NCI-H460 (cell line): ENCODE measurements at places on chromosomes 16 and 17. TPM values are rescaled to one million over a fixed set of nuclear protein-coding genes. Genes with fewer than 3 reads are reported as not detected.
A peak's percentile ranks its signal among the peaks of the same experiment; 100 is the strongest.

The NPIPA8 gene
- not detected in 2 replicates for total RNA-seq

The KRTAP9-1 gene
- total RNA-seq: not detected in 2 replicates

The KRT222 gene
- not detected in 2 replicates for total RNA-seq

The TPSD1 gene
- not detected in 2 replicates for total RNA-seq

The EVI2A gene
- not detected in 2 replicates for total RNA-seq

The SMPD3 gene
- total RNA-seq: 0.07 and 0.14 TPM in 2 replicates

The SIRT7 gene
- total RNA-seq: 18.1 and 19.7 TPM in 2 replicates

The MT1M gene
- not detected in 2 replicates for total RNA-seq

The DNAAF8 gene
- 0.15 and 0.26 TPM in 2 replicates for total RNA-seq

The STH gene
- total RNA-seq: not detected in 2 replicates

The ABCC3 gene
- 74.8 and 93.3 TPM in 2 replicates for total RNA-seq

The CLEC19A gene
- total RNA-seq: 0.30 TPM in 1 of 2 replicates, not detected in the other

The CCL1 gene
- total RNA-seq: not detected in 2 replicates

The CCDC200 gene
- not detected in 2 replicates for total RNA-seq

DNA sequence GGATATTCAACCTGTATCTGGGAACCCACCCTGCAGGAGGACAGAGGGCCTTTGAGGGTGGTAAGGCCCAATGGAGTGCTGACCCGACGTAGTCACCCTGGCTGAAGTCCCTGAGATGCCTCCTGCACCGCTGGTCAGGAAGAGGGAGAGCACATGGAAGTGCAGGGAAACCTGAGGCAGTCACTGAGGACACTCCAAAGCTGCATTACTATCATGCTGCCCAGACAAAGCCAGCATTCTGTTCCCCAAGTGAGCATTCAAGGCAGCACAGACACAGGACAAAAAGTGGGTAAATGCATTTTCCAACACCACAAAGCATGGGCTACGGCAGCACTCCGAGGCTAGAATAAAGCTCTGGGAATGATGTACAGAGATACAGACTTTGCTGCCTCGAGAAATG is 46.8 kb upstream of the BCAR1 start:
- DNase-seq: no peak

GRCh38 chr16:1451702-1452392 is 7.5 kb upstream of the CCDC154 start:
- no peak for DNase-seq

DNA sequence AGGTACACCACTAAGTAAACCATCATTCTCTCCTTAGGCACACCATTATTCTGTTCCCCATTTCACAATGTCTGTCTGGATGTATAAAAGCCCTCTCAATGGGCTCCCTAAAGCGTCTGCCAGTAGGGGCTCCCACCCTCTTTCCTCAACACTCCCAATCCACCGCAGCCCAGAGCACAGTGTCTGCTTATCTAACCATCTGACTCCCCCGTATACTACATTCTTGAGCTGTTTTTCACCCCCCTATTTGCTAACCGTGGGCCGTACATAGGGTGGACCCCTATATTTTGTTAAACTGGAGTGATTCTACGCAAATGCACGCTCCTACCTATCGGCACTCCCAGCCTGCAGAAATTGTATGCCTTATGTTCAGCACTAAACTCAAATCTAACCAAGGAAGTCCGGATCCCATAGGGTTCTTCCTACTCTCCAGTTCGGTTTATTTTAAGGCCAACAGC is 685 bp upstream of the PSMD3 start:
- no peak for DNase-seq

GRCh38 chr16:66039793-66040192 is 326.7 kb upstream of the CDH5 start:
- no peak for DNase-seq

GRCh38 chr17:57861790-57862693 is 12.2 kb upstream of the MRPS23 start:
- no peak for DNase-seq

DNA sequence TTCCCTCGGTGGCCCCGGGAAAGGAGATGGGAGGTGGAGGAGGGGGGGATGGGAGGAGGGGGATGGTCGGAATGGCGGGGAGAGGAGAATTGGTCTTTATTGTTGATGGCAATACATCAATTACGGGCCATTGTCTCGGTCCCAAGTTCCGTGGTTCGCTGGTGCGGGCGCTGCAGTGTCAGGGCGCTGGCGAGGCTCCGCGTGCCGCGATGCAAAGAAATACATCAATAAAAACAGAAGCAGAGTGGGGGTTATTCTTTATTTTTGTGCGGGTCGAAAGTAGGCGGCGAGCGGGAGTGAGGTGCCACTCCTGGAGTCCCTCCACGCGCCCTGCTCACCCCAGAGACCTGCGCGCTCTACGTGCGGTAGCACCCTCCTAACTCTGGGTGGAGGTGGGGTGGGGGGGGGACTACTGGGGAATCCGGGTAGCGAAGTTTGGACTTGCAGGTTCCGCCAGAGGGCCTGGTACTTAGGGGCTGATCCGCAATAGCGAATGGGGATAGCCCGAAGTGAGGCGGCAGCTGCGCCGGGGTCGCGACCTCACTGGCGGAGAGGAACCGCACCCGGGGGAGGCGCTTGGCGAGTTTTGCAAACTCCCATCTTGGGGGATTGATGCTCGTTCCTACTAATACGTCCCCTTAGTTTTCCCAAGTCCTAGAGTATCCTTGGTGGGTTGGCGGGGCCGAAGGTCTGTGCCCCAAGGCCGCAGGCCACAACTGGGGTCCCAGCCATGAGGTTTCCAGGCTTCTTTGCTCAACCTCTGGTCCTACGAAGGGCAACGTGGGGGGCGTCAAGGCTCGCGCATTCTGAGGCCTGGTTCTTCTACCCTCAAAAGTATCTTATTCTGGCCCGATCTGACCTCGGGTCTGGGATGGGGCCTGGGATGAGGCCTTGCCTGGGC is 3.5 kb upstream of the SALL1 start:
- no peak for DNase-seq

- no peak for DNase-seq
These were observed 94.2 kb upstream of the HSBP1 start for GRCh38 chr16:83713597-83713996.

- DNase-seq: peak; percentile 91
These were observed 58.4 kb downstream of the SRL start for GRCh38 chr16:4183237-4184037.

DNA sequence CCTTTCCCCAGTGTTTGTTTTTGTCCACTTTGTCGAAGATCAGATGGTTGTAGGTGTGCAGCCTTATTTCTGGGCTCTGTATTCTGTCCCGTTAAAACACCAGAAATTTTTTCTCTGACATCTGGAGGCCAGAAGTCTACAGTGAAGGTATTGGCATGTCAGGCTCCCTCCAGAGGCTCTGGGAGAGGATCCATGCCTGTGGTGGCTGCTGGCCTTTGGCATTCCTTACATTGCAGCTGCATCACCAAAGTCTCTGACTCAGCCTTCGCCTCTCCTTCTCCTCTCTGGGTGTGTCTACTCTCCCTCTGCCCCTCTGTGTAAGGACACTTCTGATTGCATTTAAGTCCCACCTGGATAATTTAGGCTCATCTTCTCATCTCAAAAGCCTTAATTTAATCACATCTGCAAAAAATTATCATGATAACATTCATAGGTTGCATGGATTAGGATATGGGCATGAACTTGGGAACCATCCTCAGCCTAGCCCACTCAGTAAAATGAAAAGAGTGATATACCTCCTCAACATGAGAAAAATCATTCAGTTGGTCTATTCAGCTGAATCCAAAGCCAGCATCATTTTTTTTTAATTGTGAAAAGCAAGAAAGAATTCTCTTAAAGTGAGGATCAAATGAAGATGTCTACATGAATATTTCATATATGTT is 78.0 kb downstream of the MAP2K6 start:
- peak; percentile 41 for DNase-seq

- DNase-seq: no peak
These were observed 167.9 kb downstream of the CCT6B start for GRCh38 chr17:34793231-34793908.

DNA sequence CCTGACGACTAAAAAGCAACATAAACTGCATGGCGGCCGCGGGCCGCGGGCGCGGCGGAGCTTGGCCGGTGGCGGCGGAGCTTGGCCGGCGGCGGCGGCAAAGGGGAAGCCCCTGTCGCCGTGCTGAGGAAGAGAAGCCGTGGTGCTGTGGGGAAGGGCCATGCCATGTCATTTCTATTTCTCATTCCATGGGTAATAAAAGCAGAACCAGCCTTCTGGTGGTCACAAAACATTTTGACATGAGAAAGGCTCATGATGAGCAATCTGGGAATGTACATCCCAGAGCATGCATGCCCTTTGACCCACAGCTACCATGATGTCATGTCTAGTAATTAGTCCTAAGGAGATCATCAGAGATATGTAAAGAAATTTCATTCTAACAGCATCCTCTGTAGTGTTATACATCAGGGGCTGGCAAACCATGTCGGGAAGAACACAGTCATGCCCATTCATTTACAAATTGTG is 23.9 kb upstream of the HEATR6 start:
- DNase-seq: no peak

DNA sequence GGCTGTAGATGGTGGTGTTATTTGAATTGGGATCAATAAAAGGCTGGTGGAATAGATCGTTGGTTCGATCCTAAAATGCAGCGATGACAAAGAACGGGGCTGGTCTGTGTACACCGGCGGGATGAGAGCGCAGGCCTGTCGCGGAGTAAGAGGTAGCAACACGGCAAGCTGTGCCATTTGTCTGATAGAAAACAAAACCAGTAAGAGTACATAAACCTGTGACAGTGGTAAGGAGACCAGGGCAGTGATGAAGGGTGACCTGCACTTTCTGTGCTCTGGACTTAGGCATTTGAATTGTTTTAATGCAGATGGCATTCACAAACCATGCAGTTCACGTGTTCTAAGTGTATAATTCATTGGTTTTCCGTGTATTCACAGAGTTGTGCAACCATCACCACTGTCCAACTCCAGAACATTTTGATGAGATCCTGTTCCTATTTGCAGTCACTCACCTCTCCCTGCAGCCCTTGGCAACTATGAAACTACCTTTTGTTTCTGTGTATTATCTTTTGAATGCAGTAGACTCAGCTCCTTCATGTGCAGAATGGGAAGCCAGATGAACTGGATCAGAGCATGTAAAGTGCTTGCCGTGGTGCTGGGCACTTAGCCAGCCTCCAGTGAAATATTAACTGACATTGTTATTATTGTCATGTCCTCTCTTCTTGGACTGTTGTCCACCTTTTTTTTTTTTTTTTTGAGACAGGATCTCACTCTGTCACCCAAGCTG is 286.1 kb downstream of the SNX29 start:
- no peak for DNase-seq

GRCh38 chr17:13321951-13322701 is 279.6 kb downstream of the HS3ST3A1 start:
- DNase-seq: no peak

DNA sequence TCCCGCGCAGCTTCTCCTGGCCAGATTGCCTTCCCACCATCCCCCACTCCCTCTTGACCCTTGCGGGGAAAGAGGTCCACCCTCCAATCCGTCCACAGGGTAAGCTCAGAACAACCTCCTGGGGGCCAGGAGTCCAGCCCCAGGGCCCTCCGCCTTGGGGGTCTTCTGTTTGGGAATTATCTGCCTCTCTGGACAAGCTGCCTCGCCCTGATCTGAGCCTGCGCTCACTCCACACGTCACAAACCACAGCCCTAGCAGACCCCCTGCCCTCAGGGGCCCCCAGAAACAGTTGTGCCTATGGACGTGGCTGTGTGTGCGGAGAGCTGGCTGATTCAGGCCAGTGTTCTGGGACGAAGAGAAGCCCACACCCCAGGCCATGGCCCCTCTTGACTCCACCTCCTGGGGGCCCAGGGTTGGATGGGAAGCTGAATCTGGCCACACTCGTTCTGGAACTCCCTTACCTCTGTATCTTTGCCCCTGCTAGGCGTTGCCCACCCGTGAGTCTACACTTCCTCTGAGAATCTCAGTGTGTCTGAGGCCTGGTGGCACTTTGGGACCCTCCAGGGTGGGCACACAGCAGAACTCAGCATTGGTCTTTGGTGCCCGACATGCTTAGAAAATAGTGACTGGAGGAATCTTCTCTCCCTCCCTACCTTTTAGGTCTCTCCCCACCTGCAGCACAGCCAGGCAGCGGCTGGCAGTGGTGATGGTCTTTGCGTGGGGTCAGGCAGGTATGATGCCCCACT is 119.9 kb upstream of the SMURF2 start:
- no peak for DNase-seq

DNA sequence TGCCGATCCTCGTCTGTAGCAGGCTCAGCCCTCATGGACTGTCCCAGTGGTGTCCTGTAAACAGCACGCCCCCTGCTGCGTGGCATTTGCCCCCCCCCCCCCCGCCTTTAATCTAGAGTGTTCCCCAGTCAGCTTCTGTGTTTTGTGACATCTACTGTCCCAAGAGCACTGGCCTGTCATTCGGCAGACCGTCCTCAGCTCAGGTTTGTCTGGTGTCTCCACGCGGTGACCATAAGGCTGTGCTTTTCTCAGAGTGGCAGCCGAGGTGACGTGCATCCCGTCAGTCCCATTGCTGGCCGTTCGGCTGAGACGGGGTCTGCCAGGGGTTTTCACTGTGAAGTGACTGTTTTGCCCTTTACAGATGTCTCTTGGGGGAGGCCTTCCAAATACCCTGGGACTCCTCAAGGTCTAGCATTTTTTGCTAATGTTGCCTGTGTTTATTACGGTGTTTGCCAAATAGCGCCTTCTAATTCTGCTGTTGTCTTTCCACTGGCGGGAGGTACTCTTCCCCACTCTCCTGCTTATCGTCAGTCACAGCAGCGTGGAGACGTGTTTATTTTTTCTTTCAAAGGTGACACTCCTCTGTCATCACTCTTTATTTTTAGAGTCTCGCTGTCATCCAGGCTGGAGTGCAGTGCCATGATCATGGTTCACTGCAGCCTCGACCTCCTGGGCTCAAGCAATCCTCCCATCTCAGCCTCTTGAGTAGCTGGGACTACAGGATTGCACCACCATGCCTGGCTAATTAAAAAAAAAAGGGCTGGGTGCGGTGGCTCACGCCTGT is 5.7 kb upstream of the MRPL12 start:
- DNase-seq: no peak

- DNase-seq: no peak
These were observed 236.1 kb upstream of the CDH5 start for GRCh38 chr16:66130296-66130905.

- no peak for DNase-seq
These were observed 11.7 kb downstream of the ABAT start for GRCh38 chr16:8686031-8686621.

DNA sequence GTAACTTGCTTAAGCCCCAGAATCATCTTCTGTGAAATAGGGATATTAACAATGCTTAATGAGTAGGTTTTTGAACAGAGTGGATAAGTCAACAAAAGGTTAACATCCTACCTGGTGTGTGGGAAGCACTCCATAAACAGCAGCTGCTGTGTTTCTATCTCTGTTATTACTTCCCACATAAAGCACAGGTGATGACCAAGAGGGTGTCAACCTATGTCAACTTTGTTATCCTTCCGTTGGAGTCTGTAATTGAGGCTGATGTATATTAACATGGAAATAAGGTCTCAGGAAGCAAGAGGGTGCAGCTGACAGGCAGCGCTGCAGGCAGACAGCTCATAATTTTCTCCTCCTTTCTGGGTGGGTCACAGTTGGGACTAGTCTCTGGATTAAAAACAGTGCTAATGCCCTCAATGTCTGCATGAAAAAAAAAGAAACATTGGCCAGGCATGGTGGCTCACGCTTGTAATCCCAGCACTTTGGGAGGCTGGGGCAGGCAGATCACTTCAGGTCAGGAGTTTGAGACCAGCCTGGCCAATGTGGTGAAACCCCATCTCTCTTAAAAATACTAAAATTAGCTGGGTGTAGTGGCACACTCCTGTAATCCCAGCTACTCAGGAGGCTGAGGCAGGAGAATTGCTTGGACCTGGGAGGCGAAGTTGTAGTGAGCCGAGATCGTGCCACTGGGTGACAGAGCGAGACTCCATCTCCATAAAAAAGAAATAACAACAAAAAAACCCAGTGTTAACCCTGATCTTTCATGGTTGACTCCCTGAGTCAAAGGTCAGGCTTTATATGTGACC is 269.6 kb downstream of the SNX29 start:
- DNase-seq: no peak
